ENCODE measurements at places on chromosomes 13 and 19.

GRCh38 chr13:29737061-29737460 lies 113.4 kb downstream of the UBL3 start:
- peak; percentile 82 for DNase-seq

- peak; percentile 41 for DNase-seq
Observed at GRCh38 chr19:17205237-17206140, 9.7 kb upstream of the USE1 start.

GRCh38 chr13:113652404-113653263 lies 5.4 kb downstream of the ATP4B start:
- DNase-seq = no peak

DNA sequence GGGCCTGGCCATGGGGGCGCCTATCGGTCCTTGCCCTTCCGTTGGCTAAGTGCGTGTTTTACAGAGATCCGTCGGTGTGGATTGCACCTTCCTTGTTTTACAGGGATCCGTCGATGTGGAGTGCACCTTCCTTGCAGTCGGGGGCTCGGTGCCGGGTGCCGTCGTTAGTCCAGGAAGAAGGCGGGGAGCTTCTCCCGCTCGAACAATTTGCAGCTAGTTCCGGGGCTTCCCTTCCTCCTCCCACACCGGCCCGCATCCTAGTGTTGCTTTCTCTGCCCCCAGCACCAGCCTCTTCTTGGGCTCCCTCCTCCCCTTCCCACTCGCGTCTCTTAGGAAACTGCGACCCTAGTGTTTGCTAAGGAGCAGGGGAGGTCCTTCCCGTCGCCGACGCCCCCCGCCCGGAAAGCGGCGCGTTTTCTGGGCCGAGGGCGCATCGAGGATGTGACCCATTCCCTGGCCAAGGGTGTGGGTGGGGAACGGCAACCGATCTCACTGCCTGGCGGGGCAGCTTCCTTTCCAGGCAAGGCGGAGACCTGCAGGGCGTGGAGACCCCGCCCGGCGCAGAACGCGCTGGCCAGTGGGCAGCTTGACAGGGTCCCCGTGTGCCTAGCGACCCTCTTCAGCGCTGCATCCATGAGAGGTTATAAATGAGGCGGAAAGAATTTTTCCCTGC lies 75.7 kb upstream of the ZNF91 start:
- DNase-seq = no peak

GRCh38 chr13:45704854-45705695 lies 3.0 kb downstream of the CBY2 start:
- no peak for DNase-seq

- DNase-seq = no peak
Observed at GRCh38 chr19:48988860-48989259, 4.2 kb downstream of the GYS1 start.

DNA sequence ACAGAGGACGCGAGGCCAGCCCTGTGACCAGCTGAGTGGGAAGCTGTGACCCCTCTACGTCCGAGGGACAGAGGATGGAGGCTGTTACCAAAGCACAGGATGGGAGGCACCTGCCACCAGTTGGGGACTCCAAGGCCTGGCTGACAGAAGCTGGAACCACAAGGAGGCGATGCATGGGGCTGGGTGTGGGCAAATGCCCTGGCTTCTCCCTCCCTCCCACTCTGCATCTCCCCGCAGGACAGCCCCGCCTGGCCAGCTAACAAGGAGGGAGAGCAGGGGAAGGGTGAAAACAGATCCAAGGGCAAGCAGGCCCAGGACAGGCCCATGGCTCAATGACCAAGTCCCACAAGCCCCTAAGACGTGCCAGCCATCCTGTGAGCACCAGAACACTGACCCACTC lies 28.6 kb downstream of the AKT2 start:
- no peak for DNase-seq

GRCh38 chr19:3670796-3671679 lies 29.2 kb downstream of the PIP5K1C start:
- DNase-seq = no peak

DNA sequence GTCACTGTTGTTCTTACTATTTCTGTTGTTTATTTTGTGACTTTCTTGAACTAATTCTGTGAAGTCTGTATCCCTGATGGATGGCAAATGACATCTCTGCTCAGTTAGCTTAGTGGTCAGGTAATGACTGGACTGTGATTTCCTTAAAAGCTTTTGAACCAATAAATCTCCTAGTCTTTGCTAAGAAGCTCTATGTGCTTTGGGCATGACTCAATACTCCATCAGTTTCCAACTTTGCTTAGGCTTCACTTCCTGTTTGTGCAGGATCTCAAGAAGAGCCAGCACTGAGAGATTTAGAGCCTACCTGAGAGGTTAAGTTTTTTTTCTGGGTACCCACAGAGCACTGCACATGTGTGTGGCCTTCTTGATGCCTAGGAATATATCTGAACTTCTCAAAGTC lies 329.7 kb upstream of the HTR2A start:
- peak; percentile 24 for DNase-seq

- DNase-seq = no peak
Observed at GRCh38 chr19:33767898-33768413, 28.7 kb upstream of the KCTD15 start.

DNA sequence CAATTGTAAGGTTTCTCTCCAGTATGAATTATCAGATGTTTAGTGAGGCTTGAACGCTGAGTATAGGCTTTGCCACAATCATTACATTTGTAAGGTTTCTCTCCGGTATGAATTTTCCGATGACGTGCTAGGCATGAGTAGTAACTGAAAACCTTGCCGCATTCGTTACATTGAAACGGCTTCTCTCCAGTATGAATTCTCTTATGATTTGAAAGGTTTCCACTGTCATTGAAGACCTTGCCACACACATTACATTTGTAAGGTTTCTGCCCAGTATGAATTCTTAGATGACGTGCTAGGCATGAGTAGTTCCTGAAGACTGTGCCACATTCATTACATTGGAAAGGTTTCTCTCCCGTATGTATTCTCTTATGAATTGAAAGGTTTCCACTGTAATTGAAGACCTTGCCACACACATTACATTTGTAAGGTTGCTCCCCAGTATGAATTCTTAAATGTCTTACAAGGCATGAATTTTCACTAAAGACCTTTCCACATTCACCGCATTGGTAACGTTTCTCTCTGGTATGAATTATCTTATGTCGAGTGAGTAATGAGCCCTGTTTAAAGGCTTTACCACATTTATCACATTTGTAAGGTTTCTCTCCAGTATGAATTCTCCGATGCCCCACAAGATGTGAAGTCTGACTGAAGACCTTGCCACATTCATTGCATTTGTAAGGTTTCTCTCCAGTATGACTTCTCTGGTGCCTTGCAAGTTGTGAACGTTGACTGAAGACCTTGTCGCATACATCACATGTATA lies 15.6 kb downstream of the ZNF836 start:
- DNase-seq = no peak

GRCh38 chr13:112142401-112142930 lies 75.5 kb downstream of the SOX1 start:
- no peak for DNase-seq

DNA sequence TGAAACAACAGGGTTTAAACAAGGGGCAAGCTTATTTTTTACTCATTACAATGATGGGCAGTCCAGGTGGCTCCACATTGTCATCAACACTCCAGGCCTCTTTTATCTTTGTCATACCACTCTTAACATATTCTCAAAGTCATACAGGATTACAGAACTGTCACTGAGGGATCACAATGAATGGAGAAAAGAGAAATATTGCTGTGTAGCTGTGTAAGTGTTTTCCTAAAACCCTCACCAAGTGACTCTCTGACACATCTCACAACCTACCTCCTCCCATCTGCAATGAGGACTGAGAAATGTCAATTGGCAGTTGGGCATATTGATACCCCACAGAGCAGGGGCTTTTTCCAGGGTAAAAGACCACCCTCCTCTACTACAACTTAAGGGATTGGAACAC lies 562.1 kb downstream of the TBC1D4 start:
- DNase-seq = no peak
